ENCODE measurements at places on chromosomes 4 and X.

- no peak for DNase-seq
Measured at GRCh38 chrX:31136144-31136611, 64.3 kb upstream of the FTHL17 start.

- no peak for DNase-seq
Measured at GRCh38 chr4:158760866-158761265, 8.0 kb upstream of the FNIP2 start.

GRCh38 chr4:89836897-89837384, at the start of gene SNCA:
TSS of gene SNCA (minus strand) at chr4:89837161. CDS start at chr4:89835667, 1,494 bp downstream.
- DNase-seq, result no peak

GRCh38 chr4:8730159-8730558, 137.6 kb downstream of the CPZ start:
- no peak for DNase-seq

DNA sequence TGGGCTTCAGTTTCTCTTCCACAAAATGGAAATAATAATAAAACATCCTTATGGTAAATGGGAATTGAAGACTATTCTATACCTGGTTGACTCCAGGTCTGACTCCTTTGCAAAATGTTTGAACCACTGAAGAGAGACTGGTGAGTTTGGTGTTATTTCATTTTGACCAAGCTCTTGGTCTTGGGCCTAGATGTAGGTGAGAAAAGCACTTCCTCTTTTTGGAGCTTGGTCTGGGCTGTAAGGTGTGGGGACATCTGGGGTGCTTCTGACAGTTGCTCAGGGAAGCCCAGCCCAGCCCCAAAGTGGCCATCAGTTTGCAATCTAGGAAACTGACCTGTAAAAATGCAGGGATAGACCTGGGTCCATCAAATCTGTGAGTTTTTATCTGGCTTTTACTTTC, 26.8 kb upstream of the SOD3 start:
- DNase-seq, result peak; percentile 10

DNA sequence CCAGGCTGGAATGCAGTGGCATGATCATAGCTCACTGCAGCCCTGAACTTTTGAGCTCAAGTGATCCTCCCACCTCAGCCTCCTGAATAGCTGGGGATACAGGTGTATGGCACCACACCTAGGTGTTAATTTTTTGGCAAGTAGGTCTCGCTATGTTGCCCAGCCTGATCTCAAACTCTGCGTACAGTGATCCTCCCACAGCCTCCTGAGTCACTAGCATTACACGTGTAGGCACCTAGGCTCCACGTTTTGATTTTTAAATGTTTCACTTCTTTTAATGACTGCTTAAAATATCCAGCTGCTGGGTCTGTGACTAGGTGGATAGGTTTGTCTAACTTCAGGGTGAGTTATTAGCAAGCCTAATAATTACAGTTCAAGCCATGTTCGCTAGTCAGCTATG, 44.5 kb downstream of the GATB start:
- DNase-seq, result no peak

- DNase-seq, result no peak
Measured at GRCh38 chr4:5889002-5889696, 3.7 kb downstream of the CRMP1 start.

DNA sequence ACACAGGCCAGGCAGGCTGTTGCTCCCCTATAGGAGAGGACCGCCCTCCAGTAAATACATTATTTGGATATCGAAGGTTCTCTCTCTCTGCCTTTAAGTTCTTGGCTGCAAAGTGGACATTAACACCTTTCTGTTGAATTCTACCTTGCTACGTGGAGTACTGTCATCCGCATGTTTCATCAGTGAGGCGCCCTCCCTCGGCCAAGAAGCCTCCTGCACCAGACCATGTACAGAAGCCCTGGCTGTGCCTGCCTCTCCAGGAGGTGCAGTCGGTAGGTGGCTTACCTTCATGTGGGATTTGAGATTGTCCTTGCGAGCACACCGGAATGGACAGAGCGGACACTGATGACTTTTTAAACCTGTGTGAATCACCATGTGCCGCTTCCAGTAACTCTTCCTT, 46.7 kb downstream of the ZNF827 start:
- no peak for DNase-seq

- no peak for DNase-seq
Measured at GRCh38 chr4:42464550-42465094, 67.3 kb downstream of the SHISA3 start.

DNA sequence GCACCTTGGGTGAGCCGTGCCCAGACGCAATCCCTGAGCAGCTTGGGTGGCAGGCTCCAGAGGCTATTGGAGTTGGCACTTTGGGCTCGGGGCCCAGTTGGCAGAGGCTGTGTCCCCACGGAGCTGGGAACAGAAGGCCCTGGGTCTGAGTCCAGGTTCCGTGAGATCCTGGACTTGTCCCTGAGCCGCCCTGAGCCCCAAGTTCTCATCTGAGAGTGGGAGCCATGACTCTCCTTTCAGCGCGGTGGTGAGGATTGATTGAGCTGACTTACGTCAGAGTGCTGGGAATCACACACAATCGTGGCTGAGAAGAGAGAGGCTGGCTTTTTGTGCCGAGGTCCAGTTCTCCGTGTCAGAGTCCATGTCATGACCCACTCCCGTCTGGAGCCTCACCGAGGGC, 98.0 kb downstream of the PSAPL1 start:
- no peak for DNase-seq

- DNase-seq, result no peak
Measured at GRCh38 chr4:165744370-165744769, 128.7 kb upstream of the TLL1 start.

DNA sequence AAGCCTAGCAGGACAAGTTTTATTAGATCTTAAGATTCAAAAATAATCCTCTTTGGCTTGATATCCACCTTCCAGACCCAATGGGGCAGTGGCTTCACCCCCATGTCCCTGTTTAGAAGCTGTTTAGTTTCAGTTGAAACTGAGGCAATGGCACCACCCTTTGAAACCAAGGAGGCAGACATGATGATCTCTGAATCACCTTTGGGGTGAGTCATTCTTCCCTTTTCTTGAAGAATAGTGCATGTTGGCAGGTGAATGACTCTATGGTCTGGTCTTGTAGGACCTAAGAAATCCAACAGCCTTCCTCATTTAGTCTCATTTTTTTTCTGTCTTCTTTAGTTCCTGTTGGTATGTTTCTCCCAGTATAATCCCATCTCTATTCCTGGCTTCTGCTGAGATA, 29.5 kb upstream of the BMP15 start:
- DNase-seq, result no peak

DNA sequence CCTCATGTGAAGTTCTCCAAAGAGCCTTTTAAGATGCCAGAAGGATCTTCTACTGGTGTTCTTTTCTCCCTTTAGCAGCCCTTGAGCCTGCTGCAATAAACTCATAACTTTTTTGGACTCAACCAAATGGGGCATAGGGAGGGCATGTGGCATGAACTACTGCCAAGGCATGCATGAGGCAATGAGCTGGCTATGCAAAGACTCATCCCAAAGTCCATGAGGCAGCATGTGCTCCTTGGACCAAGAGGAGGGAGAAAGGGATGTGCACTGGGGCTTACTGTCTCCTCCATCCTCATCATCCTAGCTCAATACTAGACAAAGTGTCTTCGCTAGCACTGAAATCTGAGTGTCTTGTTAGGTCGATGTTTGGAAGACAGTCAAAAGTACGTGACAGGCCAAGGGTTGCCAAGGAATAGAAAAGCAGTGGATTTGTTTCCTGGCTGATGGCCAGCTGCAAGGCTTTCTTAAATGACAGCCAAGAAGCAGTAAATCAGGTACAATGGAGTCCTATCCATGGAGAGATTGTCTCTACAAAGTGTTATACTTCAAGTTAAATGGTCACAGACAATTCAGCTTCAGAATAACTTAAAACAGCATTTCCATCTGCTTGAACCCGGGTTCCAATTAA, 44.5 kb upstream of the ATXN3L start:
- DNase-seq, result no peak

DNA sequence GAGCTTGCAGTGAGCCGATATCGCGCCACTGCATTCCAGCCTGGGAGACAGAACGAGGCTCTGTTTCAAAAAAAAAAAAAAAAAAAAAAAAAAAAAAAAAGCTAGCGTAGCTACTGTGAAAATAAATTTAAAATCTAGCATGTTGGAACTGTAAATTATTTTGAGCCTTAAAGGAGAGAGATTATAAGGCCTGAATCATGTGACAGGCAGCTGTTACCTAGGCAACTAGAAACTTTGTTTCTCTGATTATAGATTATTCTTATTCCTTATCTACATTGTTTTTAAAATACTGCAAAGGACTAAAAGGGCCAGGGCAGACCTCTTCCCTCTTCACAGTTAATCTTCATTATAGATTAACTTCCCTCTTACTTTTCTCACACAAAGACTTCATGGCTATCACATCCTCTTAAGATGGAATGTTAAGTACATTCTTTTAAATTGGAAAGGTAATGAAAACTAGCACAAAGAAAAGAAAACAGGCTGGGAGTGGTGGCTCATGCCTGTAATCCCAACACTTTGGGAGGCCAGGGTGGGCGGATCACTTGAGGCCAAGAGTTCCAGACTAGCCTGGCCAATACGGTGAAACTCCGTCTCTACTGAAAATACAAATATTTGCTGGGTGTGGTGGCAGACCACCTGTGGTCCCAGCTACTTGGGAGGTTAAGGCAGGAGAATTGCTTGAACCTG, 21.1 kb upstream of the PDS5A start:
- no peak for DNase-seq

GRCh38 chrX:30865015-30865414, 24.0 kb downstream of the TAB3 start:
- peak; percentile 16 for DNase-seq

DNA sequence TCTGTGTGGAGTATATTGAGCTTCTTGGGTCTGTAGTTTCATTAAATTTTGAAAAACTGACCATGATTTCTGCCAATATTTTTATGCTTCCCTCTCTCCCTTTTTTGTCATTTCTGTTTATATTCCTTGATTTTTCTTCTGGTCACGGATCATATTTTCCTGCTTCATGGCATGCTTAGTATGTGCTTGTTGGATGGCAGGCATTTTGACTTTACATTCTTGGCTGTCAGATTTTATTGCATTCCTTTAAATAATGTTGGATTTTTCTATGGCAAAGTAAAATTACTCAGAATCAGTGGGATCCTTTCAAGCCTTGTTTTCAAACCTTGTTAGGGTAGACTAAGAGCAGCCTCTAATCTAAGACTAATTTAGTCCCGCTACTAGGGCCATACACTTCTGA, 531.8 kb downstream of the IL15 start:
- no peak for DNase-seq

GRCh38 chrX:78074088-78074487, 30.0 kb upstream of the PGK1 start:
- no peak for DNase-seq

- no peak for DNase-seq
Measured at GRCh38 chr4:41176340-41176739, 38.0 kb downstream of the APBB2 start.

- DNase-seq, result no peak
Measured at GRCh38 chr4:145171911-145172310, 8.5 kb downstream of the OTUD4 start.

- DNase-seq, result no peak
Measured at GRCh38 chr4:10534820-10535219, 77.6 kb upstream of the ZNF518B start.

GRCh38 chrX:155873188-155873587, 8.0 kb upstream of the VAMP7 start:
- no peak for DNase-seq

DNA sequence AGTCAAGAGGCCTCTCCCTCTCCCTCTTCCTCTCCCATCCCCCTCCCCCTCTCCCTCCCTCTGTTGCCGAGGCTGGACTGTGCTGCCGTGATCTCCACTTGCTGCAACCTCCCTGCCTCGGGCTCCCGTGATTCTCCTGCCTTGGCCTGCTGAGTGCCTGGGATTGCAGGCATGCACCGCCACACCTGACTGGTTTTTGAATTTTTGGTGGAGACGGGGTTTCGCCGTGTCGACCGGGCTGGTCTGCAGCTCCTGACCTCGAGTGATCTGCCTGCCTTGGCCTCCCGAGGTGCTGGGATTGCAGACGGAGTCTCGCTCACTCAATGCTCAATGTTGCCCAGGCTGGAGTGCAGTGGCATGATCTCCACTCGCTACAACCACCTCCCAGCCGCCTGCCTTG, 165.1 kb downstream of the CENPC start:
- DNase-seq, result no peak

All from NB4 (cell line).